ENCODE measurements at places on chromosomes 2 and 18.

DNA sequence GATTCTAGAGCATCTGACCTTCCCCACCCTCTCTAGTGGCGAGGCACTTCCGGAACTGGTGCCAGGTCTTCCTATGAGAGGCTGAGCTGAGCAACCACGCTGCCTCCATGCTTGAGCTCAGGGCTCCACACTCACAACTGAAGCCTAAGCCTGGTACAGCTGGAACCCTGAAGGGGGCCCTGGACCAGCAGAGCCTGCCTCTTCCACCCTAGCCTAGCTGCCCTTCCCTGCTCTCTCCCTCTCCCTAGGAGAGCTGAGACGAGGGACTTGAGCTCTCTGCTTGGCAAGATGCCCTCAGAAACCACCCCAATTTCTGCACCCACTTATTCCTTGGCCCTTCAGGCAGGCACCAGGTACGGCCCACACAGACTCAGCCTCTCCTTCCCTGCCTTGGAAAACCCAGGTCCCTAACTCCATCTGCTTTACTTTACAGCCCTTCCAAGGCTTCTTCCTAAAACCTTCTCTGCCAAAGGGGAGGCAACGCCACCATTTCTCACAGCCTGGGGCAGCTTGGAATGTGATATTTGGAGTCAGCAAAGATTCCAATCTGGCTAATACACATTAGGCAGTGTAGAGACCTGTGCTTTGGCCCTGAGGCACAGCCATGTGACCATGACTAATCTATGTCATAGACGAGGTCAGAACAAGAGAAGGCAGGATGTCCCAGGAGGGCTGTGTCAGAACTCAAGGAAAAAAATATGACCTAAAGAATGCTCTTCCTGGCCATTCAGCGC lies 18.8 kb downstream of the COX7A2L start:
- peak; percentile 48 for DNase-seq

- no peak for DNase-seq
These were observed 293.3 kb downstream of the MTX2 start for GRCh38 chr2:176562359-176563078.

GRCh38 chr18:58188996-58189395 lies 145.0 kb downstream of the NEDD4L start:
- DNase-seq, result no peak

GRCh38 chr18:42106784-42107183 lies 151.8 kb downstream of the PIK3C3 start:
- no peak for DNase-seq

GRCh38 chr2:217992061-217992460 lies 10.7 kb downstream of the TNS1 start:
- no peak for DNase-seq

DNA sequence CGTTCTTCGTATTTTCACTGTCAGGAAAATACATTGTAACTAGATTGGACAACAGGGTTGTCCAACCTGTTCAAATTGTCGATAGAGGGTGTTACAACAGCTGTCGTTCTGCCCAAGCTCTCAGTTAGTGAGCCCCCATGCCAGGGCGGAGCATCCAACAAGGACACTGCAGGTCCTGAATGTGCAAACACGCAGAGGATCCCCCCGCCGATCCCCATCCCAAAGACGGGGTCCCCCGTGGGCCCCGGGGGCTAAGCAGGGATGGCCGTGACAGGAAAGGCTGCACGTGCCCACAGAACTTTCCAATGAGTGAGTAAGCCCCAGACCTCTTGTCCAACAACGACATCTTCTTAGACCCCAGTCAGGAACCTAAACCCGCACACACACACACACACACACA lies 140.8 kb downstream of the PXDN start:
- DNase-seq, result no peak

- no peak for DNase-seq
These were observed 45.1 kb downstream of the PROC start for GRCh38 chr2:127463155-127463991.

DNA sequence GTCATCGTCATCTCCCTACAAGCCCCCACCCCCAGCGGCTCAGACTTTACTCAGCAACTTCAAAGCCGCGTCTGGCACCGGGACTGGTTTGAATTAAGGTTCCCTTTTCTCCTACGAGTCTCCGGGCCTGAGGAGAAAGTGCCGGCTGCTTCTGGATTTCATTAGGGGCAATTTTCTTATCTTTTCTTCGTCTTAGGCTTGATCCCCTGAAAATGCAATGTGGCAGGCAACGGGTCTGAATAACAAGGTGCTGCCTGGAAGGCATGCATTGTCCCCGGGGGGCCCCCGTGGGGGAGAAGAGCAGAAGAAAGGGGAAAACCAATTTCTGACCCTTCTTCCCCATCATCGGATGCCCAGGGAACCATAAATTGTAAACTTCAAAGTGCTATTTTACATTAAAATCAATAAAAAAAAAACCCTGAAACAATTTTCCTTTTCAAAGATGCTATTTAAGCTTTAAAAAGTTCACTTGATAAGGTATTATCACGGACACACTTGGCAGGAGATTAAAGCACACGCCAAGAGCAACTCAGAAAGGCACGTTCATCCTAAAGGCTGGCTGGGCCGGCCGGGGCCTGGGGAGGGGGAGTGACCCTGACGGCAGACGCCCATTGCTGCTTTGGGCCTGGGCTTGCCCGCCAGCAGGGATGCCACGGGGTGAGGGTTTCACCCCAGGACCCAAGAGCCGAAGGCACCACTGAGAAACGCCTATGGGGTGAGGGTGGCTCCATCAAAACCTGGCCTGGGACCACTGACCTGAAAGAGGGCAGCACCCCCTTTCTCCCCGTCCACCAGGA lies 230.4 kb downstream of the TWIST2 start:
- no peak for DNase-seq

DNA sequence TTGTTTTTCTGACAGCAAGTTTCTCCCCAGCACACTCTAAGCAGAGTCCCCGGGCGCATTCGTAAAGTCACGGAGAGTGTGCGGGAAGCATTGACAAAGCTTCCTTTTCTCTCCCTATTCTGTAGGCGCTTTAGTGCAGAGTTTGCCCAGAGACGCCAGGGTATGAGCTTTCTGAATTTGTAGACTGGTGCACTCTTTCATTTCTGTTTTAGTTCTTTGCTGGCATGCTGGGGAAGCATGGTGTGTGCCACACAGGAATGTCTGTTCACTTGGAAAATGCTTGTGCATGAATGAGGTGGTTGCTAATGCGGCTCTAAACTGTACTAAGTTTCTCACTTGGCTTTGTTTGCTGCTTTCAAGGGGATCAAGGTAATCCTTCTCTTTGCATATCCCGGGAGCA lies 102.6 kb downstream of the RTN4 start:
- no peak for DNase-seq

GRCh38 chr2:60438653-60439052 lies 114.8 kb downstream of the BCL11A start:
- DNase-seq, result no peak

DNA sequence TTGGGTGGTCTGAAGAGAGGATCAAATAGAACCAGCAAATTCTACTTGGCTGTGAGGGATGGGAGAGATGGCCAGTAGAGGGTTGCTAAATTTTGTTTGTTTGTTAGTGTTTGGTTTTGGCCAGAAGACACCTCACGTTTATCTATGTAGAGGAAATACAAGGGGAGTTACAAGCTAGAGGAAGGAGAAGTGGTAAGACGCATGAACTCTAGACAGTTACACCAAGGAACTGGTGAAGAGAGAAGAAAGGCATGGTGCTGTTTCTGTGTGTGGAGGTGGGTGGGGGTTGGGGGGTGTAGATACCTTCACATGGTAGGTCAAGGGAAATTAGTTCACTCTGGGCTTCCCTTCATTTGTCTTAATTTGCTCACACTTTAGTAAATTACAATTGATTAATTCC lies 25.6 kb downstream of the RASGRP3 start:
- DNase-seq, result no peak

DNA sequence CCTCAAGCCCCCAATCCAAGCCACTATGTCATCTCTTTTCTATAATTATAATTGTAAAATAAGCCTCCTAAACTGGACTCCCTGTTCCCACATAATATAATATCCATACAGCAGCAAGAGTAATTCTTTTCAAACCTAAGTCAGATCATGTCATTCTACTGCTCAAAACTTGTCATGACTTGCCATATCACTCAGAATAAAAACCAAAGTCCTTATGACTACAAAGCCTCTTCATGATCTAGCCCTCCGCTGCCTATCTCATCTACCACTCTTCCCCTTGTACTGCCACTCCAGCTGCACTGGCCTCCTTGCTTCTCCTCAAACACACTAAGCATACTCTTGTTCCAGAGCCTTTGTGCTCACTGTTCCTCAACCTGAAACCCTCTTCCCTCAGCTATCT lies 69.9 kb downstream of the MEMO1 start:
- no peak for DNase-seq

- DNase-seq, result no peak
These were observed 103.7 kb downstream of the CCDC85A start for GRCh38 chr2:56287508-56287907.

DNA sequence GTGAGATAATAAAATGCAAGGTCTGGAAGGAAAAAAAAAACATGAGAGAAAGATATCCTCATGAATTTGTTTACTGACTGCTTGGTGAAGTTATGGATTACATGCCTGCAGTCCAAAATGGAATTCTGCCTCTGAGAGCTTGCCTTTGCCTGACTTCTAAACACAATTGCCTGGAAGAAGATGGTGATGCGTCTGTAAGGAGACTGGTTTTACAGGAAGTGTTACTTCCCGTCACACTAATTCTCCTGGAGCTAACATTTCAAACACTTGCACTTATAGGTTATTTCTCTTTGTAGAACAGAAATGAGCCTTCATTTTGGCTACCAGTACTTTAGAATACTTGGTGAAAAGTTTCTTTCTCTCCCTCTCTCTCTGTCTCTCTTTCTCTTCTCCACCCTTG lies 884.3 kb downstream of the TSN start:
- DNase-seq, result no peak

- DNase-seq, result no peak
These were observed 94.4 kb downstream of the FANCL start for GRCh38 chr2:58146707-58147106.

Measured in glomerular endothelial cell (primary cell).